Renal pelvis (tissue), 12 donors: ENCODE measurements at places on chromosomes 6 and 20. TPM values are rescaled to one million over a fixed set of nuclear protein-coding genes. Genes with fewer than 3 reads are reported as not detected.

The DEFB124 gene
- 0.70 TPM for polyA plus RNA-seq

DNA sequence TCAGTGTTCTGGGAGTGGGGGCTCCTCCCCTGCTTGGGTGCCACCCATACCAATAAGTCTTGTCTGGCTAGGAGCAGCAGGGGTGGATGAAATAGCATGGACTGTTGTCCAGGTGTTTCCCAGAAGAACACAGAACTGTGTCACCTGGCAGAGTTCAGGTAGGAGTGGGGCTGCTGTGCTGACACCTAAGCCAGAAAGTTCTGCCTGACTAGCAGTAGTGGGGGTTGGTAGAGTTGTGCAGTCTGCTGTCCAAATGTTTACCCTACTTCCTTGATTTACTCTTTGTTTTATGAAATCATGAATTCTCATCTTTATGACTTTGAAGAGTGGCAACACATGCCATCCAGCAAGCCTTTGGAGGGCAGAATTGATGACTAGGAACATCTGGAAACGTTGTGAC lies 27.3 kb upstream of the SLC35B3 start:
- DNase-seq, result no peak

GRCh38 chr20:45998761-45999160 lies 9.9 kb upstream of the MMP9 start:
- DNase-seq, result no peak

- DNase-seq, result no peak
Measured at GRCh38 chr6:5995949-5996713, 10.6 kb downstream of the NRN1 start.

The TREML2 gene
- 0.09 TPM for polyA plus RNA-seq

DNA sequence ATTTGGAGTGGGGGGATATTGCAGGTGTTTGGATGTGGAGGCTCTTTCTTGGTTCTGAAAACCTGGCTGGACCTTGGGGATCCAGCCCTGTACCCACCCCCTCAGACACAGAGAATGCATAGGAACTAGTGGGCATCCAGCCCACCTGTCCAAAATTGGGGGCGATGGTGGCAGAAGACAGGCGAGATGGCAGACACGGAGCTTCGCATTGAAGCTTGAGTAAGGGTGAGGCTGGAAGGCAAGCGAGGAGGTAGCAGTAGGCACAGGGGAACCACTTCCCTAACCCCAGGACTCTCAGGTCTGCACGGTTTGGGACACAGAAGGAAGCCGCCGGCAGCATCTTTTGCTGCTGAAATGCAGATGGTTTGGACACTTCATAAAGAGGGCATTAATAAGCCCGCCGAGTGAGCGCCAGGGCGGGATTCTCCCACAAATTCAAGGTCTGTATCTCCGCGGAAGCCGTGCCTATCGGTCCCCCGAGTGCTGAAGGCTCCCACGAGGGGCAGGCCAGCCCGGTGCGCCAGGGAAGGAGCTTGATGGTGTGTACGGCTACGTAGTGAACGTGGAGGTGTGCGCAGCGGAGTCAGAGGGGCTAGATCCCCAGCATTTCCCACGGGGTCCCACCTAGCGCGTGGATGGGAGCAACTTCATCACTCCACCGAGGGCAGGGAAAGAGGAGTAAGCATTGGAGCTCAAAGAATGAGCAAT lies 1.6 kb upstream of the FOXA2 start:
- no peak for DNase-seq

DNA sequence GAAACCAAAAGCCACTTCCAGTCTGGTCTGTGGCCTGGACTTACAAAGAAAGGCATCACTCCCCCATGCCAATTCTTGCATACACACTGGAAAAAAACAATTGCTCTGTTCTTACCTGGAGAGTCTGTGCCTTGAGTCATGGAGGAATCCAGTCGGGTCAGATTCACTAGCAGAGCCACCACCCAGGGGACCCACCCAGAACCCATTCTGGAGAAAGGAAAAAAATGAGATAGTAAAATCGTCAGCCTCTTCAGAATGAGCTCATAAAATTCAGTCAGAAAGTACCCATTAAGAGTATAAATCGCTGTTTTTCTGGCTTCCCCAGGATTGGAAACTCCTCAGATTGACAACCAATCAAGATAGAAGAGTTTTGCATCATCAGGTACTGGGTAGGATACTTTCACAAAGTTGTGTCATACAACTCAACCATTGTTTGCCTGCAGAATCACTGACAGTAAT lies at the start of gene HLA-DOB:
Gene HLA-DOB (minus strand): TSS at position 257 of the 459 bp plus-strand sequence. CDS start 51 bp downstream, at position 206.
- no peak for DNase-seq

- peak; percentile 67 for DNase-seq
Measured at GRCh38 chr6:75493400-75494064, at the start of gene FILIP1. FILIP1 (minus strand) TSS chr6:75493800; CDS start chr6:75414972, 78,828 bp downstream.
